ENCODE measurements at places on chromosomes 4 and X.

GRCh38 chrX:40449956-40450706 lies 130.6 kb upstream of the ATP6AP2 start:
- DNase-seq = no peak

GRCh38 chr4:140092094-140092851 lies 61.7 kb downstream of the MAML3 start:
- DNase-seq = no peak

- DNase-seq = no peak
Observed at GRCh38 chrX:138946926-138947325, 235.4 kb upstream of the FGF13 start.

DNA sequence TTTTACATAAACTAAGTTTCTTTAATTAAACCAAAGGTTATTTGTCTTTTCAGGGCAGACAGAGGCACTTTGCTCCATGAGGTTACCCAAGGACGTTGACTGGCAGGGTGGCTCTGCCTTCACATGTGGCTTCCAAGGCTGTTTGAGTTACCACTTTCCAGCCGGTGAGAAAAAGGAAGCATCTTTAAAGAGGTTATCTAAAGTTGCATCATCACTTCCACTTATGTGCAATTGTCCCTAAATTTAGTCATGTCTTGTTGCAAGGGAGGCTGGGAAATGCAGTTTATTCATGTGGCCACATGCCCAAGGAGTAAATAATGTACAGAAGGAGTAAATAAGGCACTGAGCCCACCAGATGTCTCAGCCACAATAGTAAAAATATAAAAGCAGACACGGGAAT lies 29.0 kb upstream of the RAP1GDS1 start:
- no peak for DNase-seq

DNA sequence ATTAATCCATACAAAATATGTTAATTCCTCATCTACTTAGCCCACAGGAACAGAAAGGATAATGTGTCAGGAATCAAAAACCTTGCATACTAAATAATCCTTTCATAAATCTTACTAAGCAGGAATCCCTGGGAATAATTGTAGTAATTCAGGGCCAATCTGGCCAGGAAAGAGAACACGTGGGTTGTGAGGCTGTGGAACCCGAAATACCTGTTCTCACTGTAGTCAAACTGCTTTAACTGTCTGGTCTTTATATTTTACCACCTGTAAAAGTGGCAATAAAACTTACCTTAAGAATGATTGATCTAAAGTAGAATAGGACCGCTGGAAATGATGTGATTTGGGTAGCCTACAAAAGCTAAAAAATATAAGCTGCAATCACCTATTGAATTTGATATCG lies 1620.9 kb downstream of the STIM2 start:
- DNase-seq = no peak

DNA sequence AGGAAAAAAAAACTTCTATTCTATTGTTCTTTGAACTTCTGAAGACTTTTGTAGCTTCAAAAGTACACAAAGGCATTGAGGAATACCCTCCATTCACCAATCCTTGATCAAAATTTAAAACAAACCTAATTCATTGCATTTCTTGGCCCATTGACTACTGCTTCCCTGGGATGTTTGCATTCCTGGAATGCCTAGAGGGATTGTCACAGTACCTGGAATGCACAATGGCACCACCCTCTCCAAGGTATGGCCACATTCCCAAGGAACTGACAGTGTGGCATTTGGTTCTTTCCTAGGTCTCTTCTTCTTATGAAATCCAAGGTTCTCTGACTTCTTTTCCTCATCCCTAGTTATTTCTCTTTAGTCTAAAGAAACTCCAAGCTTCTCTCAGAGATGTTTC lies 600.7 kb downstream of the CCSER1 start:
- no peak for DNase-seq

- no peak for DNase-seq
Observed at GRCh38 chrX:44422631-44423030, 79.2 kb upstream of the EFHC2 start.

DNA sequence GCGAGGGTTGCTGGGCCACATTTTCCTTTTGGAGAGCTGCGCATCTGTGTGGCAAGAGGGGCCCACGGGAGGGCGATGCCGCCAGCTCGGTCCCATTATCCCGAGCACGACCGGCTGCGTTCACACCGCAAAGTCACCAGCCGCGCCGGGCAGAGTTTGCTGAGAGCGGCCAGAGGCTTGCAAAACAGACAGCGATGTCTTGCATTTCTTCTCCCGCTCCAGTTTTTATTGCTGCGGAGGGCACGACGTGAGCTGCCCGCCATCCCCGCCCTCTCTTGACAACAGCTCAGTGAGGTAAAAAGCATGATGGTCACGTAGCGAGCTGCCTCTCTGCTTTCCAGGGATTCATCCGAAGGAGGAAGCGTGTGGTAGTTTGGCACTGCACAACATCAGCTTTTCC lies 102.1 kb upstream of the TENM3 start:
- no peak for DNase-seq

DNA sequence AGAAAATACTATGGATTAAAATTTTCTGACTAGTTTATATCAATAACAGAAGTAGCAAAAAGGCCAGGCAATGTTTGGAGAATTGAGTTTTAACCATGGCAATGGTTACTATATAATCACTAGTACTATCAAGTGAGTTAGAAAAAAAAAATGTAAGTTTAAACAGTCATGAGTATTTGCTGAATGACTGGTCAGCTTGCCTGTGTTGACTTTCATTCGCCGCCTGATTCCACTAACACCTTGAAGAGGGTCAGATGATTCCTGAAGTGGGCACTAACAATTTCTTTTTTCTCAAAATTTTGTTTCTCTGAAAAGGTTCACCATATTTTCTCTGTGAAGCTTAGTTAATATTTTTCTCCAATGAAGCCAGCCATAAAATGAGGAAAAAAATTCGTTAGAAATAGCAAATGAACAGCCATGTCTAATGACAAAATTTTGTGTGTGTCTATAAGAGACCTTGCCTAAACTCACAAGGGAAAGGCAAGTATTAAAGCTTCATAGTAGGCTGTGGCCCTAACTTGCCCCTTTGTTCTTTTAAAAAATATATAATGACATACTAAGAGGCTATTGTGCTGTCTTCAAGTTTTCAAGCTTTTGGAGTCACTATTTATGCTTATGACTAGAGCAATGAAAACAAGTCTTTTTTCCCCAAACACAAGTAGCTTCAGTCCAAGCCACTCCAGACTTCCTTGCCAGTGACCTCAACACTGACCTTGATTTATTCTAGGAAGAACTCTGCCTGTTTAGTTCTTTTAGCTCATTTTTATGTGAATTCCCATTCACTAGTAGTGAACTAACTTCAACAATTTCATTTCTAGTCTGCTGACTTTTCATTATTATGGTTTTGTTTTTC lies 18.4 kb upstream of the FHDC1 start:
- no peak for DNase-seq

- DNase-seq = no peak
Observed at GRCh38 chr4:1826531-1827350, 29.2 kb downstream of the LETM1 start.

- no peak for DNase-seq
Observed at GRCh38 chr4:8478801-8479744, 38.5 kb downstream of the TRMT44 start.

GRCh38 chr4:139922406-139923024 lies 231.5 kb downstream of the MAML3 start:
- no peak for DNase-seq

DNA sequence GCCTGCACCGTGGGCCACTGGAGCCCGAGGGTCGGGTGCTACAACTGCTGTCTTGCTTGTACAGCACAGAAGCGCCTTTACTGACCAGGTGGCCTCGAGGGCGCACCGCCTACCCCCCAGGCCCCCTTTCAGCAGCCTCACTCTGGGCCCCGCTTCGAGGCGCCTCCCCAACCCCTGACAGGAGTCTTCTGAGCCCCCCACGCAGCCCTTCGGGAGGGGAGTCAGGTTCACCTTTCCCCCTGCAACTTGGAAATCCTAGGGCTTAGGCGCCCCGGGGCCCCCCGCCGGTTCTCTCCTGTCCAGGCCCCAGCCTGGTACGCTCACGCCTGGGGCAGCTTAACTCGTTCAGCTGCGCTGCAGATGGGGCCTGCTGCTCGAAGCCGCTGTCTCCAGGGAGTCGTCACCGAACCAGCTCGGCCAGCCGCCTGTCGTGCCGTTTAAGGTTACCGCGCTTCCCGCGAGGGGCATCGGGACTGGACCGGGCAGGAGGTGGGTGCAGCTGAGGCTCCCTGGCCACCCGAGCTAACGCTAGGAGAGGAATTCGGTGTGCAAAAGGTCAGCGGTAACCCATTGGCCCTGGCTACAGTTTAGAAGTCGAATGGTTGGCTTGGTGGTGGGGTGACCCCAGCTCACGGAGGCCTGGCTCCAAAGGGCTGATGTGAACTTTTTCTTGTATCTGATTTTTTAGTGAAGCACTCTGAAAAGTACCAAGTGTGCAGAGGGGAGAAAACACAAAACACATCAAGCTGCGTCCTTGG lies 58.9 kb upstream of the BCOR start:
- DNase-seq = no peak

DNA sequence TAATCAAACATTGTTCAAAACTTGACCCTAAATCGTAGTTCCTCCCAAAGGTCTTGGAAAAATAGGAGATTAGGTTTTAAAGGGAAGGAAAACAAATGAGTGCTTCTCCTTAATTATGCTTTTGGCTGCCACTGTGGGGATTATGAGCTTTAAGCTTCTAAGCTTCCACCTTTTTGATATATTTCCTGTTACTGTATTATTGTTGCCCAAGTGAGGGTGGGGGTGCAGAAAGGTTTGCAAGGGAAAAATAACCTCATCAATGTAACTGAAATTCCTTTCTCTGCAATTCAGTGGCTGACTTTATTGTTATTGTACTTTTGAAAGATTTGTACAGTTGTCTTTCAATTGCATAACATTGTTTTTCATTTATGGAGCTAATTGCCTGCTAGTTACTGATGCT lies 285.1 kb downstream of the FRMPD4 start:
- DNase-seq = no peak

- DNase-seq = no peak
Observed at GRCh38 chrX:38886112-38886511, 84.9 kb downstream of the MID1IP1 start.

- no peak for DNase-seq
Observed at GRCh38 chr4:82896755-82897154, 3.8 kb upstream of the THAP9 start.

DNA sequence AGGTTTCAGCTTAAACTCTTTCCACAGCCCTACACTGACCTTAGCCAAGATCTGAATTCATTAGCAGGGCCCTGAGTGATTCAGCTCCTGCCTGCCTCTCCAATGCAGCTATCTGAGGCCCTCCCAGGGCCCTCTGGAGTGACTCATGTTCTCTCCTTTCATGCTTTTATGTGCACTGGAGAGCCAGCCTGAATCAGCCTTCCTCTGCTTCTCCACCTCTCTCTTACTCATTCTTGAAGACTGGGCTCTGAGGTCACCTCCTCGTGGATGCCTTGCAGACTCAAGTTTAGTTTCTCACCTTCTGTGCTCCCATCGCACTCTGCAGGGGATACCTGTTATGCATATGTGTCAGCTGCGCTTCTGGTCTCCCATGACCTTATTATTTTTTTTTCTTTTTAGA lies 3.1 kb upstream of the OCIAD2 start:
- DNase-seq = peak; percentile 98

DNA sequence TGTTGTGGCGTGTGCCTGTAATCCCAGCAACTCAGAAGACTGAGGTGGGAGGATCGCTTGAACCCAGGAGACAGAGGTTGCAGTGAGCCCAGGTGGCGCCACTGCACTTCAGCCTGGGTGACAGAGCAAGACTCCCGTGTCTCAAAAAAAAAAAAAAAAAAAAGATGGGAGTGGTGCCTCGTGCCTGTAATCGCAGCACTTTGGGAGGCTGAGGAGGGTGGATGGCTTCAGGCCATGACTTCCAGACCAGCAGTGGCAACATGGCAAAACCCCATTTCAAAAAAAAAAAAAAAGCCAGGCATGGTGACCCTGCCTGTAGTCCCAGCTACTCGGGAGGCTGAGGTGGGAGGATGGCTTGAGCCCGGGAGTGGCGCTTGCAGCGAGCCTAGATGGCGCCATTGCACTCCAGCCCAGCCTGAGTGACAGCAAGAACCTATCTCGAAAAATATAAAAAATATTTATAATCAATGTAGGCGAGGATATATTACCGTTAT lies 27.0 kb downstream of the EIF2S3 start:
- DNase-seq = peak; percentile 48

DNA sequence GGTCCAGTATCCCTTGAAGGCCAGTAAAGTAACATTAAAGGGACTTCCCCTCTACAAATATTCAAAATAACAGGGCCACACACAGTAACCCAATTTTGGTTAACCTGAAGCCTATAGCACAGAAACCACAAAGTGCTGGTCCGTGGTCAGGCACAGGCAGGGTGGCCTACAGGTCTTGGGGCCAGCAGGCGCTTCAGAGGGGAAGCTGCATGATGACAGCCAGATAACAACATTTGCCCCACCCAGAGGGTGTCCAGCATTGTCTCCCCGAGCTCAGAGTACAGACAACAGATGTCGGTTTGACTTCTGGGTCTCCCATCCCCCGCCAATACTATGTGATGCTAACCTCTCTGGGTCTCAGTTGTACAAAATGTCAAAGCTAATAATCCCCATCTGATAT lies 51.1 kb downstream of the SH3KBP1 start:
- DNase-seq = no peak

DNA sequence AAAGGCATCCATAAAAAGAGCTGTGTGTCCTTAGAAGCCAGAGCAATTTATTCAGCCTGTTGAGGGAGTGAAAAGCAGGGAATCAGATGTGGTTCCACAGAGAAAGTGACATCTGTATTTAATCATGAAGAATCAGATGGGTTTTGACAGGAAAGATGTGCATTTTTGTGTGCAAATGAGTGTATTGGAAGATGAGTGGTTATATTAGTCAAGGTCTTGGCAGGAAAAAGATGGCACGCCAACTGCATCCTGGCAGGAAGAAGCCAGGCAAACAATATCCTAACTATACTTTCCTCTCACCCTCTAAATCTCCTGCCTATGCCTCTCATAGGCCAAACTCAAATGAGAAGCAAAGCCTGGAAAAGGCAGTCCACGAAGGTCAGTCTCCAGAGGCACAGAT lies 59.1 kb downstream of the SCFD2 start:
- peak; percentile 84 for DNase-seq

DNA sequence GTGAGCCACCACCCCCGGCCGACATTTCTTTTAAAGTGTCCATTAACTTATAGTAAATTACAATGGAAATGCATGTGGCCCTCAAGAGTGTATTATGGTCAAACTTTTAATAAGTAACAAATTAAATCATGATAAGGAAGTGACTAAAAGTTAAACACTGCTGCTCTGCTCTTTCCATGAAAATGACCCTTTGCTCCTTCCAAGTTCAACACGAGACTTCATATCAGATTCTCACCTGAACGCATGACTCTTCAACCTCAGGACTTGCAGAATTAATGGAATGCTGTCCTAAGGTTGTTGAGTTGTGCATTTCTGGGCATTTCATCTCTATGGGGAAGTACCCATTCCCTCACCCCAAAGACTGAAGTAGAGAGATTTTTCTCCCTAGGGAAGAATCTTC lies 27.1 kb downstream of the AWAT2 start:
- no peak for DNase-seq

DNA sequence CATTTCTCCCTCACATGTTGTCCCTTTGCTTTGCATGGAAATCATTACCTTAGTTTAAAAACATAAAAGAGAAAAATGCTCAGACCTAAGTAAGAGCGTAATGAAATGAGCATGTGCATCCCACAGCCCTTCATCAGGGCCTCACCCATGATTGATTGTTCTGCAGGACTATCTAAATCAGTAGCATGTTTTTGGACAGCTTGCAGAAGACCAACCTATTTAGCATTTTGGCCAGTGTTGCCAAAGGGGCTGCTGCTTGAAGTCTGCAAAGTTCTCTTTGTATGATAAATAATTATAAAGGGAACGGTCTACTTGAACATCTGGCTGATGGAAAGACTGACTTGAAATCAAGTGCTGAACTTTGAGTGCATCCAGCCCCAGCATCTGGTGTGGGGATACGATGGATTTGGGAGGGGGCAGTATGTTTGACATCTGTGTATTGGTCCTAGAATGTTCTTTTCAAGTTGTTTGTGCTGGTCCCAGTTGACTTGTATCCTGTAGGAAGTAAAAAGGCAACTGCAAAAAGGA lies 76.1 kb upstream of the LIMCH1 start:
- no peak for DNase-seq
